ENCODE measurements at places on chromosomes 2 and 18.

DNA sequence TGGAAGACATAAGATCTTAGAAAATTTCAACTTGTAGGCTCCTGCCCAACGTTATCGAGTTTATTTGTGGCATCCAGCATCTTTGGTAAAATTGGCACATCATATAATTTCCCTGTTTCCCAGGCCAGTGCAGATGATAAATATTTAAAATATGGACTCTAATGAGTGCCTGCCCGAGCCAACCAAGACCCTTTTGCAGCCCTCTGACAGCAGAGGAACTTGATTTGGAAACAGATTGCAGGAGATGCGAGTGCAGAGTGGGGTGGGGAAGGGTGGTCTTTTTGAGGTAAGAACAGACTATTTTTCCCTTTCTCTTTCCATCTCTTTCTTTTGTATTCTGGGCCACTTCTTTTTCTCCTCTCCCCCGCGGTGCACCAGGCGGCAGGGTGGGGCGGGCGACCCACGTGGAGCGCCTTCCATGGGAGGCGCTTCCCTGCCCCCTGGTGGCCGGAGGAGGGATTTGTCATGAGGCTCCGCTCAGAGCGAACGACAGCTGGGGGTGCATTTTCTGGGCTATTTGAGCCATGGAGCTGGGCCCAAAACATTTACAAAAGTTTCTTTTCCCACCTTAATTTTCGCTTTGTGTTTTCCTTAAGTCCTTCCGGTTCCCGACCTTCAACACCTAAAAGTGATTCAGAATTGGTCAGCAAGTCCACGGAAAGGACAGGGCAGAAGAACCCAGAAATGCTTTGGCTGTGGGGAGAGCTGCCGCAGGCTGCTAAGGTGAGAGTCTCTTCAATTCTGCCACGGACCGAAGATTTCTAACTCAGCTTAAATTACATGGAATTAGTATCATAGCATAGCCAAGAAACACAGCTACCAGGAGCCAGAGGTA, 32.7 kb downstream of the LPIN1 start:
- peak; percentile 59 for DNase-seq

DNA sequence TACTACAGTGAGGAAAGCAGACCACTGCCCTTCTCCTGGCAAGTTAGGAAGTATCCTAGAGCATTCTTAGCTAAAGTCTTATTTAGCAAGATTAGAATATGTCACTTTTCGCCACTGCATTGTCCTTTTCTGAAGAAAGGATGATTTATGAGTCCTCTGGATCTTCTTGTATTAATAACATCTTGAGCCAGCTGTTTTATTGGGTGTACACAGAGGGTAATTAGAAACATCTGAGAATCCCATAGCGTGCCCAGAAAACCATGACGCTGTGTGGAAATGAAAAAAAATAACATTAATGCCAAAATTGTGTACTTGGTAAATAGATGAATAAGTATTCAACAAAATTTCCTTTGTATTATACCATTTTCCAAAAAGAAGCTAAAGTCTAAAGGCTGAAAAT, 198.7 kb downstream of the LTBP1 start:
- DNase-seq = peak; percentile 89

GRCh38 chr2:202555356-202555755, 79.4 kb upstream of the FAM117B start:
- DNase-seq = no peak

DNA sequence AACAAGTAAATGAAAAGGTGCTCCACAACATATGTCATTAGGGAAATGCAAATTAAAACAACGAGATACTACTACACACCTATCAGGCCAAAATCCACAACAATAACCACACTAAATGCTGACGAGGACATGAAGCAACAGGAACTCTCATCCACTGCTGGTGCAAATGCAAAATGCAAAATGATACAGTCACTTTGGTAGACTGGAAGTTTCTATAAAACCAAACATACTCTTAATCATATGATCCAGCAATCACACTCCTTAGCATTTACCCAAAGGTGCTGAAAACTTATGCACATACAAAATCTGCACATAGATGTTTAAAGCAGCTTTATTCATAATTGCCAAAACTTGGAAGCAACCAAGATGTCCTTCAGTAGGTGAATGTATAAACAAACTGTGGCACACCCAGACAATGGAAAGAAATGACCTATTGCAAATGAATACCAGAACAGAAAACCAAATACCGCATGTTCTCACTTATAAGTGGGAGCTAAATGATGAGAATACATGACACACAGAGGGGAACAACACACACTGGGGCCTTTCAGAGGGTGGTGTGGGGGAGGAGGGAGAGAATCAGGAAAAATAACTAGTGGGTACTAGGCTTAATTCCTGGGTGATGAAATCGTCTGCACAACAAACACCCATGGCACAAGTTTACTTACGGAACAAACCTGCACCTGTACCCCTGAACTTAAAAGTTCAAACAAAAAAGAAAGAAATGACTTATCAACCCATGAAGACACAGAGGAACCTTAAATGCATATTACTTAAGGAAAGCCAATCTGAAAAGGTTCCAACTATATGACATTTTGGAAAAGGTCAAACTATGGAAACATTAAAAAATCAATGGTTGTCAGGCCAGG, 80.4 kb downstream of the ASXL2 start:
- no peak for DNase-seq

- DNase-seq = no peak
These were observed 29.7 kb downstream of the C2orf42 start for GRCh38 chr2:70161069-70161534.

DNA sequence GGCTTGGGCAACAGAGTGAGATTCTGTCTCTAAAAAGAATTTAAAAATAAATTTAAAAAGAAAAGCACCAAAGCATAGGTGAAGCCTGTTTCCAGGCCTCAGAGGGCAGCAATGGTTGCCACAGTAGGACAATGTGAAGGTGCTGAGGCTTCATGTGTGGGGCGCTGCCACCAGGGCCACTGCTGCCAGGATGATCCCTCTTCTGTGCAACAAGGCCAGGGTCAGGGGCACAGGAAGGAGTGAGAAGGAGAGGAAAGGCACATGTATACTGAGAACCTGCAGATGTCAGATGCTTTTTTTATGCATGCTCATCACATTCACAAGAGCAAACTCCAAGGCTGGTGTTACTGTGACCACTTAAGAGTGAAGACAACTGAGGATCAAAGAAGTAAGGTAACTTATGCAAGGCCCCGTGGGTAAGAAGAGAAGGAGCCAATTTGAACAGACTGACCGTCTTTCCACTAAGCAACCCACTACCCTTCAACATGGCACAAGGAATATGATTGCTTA, 79.7 kb upstream of the ACKR3 start:
- DNase-seq = no peak

GRCh38 chr2:102834523-102835273, 72.9 kb downstream of the TMEM182 start:
- no peak for DNase-seq

- DNase-seq = peak; percentile 94
These were observed 11.5 kb downstream of the ANKRD29 start for GRCh38 chr18:23650968-23651927.

DNA sequence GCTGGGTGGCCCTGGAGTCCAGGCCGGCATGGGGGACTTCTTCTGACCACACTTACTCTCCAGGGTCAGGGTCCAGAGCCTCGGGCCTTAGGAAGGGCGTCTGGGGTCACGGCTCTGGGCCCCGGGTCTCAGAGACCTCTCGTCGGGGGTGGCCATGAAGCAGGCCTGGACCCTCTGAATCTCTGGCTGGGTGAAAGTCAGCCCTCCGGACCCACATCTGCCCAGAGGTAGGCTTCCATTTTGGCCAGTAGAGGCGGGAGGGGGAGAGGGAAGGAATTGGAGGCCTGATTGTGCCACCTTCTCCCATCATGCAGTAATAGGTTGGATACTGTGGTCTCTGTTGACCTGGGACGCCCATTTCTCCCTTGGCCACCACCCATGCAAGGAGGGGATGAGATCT, 125.3 kb upstream of the GPC1 start:
- DNase-seq = no peak

DNA sequence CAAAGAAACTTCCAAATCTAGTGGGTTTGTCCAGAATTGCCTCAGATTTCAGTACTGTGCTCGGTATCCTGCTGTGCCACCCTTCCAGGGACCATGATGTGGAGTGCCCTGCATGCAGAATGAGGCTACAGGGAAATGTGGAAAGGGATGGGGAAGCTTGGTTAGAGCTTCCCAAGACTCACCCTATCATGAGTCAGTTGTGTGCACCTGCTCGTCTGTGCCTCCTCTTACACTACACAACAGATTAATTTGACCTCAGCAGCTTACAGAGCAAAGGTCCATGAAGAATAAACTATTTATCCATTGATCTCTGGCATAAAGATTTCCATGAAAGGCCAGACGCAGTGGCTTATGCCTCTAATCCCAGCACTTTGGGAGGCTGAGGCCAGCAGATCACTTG, 21.3 kb upstream of the NCK2 start:
- no peak for DNase-seq

GRCh38 chr2:200177971-200178911, 128.3 kb upstream of the SPATS2L start:
- peak; percentile 37 for DNase-seq

- DNase-seq = no peak
These were observed 122.1 kb downstream of the DLGAP1 start for GRCh38 chr18:4333043-4333442.

- no peak for DNase-seq
These were observed 190.5 kb downstream of the LDLRAD4 start for GRCh38 chr18:13409026-13409425.

DNA sequence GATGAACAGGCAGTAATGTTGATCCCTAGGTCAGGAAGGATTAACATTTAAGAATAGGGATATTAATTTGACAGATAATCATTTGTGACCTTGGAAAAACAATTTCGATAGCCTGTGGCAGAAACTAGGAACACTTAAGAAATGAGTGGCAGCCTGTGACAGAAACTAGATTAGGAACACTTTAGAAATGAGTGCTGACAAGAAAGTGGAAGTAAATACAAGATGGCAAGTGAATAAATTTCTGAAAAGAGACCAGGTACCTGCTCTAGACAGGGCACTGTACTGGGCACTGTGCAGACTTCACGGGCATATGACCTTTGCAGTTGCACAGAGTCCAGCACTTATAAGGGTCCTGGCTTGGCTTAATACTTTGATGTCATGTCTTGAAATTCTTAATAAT, 5.5 kb upstream of the HNRNPA3 start:
- no peak for DNase-seq

DNA sequence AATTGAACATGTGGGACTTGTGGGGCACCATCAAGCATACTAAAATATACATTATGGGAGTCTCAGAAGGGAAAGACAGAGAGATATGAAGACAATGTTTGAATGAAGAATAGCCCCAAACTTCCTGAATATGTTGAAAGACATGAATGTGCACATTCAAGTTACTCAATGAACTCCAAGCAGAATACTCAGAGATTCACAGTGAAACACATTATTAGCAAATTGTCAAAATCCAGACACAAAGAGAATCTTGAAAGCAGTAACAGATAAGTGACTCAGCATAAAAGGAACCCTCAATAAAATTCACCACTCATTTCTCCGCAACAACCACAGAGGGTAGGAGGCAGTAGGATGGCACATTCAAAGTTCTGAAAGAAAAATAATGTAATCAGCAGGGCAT, 8.8 kb downstream of the C2orf92 start:
- DNase-seq = no peak

DNA sequence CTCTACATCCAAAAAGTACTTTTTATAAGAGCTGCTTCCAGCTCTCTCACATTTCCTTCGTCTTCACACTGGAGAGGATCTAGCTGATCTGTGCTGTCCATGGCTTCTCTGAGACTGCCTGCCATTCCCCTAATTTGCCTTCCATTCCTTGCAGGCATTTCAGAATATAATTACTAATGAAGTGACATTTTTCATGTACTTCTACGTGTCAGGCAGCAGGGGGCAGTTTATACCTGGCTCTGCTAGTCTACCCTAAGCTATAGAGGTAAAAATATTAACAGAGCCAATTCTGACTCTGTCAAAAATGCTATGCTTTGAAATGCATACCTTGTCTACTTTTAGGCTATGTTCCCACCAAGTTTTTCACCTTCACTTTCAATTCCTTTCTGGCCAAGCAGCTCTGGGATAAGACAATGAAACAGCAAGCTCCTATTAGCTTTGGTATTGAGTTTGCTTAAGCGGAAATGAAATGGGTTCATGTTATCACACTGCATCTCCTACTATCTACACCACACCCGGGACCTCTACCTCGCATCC, 81.9 kb downstream of the MEP1B start:
- DNase-seq = peak; percentile 10

GRCh38 chr2:100292022-100292580, 30.2 kb downstream of the LONRF2 start:
- DNase-seq = peak; percentile 33

Data from foreskin fibroblast (primary cell).